ENCODE measurements at places on chromosomes 2 and 18.

- DNase-seq = no peak
Measured at GRCh38 chr2:23903034-23903433, 23.9 kb downstream of the ATAD2B start.

- DNase-seq = no peak
Measured at GRCh38 chr2:39732482-39732881, 46.6 kb downstream of the THUMPD2 start.

- no peak for DNase-seq
Measured at GRCh38 chr2:126909781-126910180, 11.1 kb downstream of the TEX51 start.

GRCh38 chr2:241037498-241037897 lies 39.1 kb downstream of the SNED1 start:
- no peak for DNase-seq

- DNase-seq = peak; percentile 31
Measured at GRCh38 chr2:437756-438393, 150.0 kb upstream of the ALKAL2 start.

DNA sequence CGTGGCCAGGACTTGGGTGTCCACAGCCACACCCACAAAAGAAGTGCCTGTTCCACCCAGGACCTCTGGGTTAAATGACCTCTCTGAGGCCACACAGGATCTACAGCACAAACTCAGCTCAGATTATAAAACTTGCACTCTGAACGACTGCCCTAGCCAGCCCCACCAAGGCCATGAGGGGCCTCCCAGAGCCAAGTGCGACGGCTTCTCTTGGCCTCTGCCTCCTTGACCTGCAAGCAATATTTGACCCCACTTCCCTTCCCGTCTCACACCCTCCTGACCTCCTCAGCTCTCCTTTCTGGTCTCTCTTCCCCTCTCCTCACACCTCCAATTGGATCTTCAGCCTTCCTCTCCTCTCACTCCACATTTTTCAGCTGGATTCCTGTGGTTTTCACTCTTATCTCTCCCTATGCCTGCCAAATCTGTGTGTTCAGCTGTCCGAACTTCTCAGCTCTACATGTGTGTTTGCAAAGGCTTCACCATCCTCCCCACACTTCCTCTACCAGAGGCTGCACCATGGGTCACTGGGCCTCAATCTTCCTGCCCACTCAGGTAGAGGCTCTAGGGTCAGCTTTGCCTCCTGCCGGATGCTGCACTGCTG lies 25.3 kb upstream of the STEAP3 start:
- no peak for DNase-seq

GRCh38 chr2:46977280-46977665 lies 61.7 kb upstream of the MCFD2 start:
- DNase-seq = no peak

Measured in T-helper 1 cell (primary cell).